ENCODE measurements at places on chromosomes 7 and 10.

DNA sequence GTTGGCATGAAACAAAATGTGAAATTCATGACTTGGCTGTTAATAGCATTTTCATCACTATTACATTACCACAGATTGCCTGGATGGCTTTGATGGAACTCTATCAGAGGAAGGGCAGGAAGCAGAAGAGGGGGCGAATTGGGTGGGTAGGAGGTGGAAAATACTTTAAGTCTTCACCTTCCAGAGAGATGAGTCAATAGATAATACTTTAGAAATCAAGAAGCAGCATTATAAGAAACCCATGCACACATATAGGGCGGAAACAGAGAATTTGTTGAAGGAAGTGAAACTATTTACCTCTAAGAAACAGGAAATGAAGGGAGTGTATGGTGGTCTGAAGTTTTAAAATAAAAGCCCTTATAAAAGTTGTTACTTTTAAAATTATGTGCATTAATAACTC lies 152.1 kb upstream of the TARP start:
- no peak for DNase-seq

GRCh38 chr10:11949152-11949551 lies 93.5 kb downstream of the UPF2 start:
- no peak for DNase-seq

DNA sequence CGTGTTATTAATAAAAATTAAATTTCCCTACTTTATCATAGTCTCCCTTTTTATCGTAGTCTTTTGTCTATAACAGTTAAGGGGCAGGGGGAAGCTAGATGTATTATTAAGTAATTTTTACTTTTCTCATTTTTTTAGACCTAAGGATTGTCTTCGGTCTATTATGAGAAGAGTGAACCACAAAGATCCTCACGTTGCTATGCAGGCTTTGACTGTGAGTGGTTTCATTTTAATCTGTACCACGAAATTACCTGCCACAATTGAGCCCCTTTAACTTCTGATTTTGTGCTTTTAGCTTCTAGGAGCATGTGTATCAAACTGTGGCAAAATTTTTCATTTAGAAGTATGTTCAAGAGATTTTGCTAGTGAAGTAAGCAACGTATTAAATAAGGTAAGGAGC lies 40.6 kb downstream of the STAM start:
- DNase-seq, result no peak

DNA sequence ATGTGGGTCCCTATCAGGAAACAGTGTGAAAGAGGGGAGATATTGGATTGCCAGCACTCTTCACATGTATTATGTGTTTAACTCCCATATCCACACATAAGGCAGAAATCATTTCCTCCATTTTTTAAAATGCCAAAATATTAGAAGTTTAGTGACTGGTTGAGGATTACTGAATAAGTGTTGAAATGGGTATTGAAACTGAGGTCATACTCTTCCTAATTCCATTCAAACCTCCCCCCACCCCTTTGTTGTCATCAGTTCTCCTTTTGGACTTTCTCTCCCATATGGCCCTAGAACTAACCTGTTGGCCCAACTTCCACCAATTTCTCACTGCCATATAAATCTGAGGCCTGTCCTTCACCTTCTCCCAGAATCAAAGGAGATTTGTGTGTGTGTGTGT lies 81.6 kb downstream of the EVX1 start:
- no peak for DNase-seq

DNA sequence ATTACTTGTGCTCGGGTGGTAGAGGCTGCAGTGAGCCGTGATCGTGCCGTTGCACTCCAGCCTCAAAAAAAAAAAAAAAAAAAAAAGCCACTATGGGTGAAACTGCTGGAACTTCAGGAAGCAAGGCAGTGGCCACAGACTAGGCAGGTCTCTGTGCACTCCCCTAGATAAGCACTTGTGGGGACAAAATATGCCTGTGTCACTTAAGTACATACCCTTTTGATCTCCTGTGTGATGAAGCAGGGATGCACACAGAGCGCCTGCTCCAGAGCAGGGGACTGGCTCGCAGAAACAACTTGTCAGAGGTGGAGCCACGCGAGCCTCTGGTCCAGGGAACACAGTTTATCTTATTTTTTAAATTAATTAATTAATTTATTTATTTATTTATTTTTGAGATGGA lies 42.9 kb upstream of the PSAP start:
- DNase-seq, result no peak

GRCh38 chr7:2387897-2388636 lies 15.3 kb upstream of the CHST12 start:
- no peak for DNase-seq

GRCh38 chr7:38682606-38683005 lies 51.4 kb upstream of the AMPH start:
- DNase-seq, result no peak

DNA sequence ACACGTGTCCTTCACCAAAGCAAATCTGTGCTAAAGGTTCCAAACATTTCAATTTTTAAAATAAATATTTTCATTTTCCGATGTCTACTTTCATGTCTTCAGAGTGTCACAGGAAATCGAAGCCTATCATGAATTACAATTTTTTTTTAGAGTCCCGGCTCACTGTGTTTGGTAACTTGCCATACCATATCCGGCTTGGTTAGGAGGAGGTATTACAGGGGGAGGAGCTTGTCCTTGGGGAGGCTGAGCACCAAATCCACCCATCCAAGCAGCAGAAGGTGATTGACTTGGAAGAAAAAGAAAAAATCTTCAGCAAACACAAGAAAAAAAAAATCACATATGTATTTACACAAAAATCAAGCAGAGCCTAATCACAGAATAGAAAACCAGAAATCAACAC lies 21.3 kb downstream of the TIAL1 start:
- DNase-seq, result no peak

GRCh38 chr7:128167791-128168666 lies 73.0 kb upstream of the LEP start:
- no peak for DNase-seq

DNA sequence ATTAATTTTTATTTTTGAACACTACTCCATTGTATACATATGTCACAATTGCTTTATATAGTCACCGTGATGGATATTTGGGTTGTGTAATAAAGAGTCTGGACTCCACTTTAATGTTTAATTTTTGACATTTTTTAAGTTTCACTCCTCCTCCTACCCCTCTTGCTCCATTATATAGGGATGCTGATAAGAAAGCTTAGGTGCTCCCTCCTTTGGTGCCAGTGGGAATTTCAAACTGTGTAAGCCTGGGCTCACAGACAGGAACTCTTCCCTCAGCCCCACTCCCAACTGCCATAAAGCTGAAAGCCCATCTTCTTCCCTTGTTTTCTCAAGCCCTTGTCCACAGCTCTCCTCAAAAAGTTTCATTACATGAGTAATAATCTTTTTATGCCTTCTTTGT lies 47.6 kb downstream of the TWIST1 start:
- DNase-seq, result no peak

GRCh38 chr7:120180221-120180620 lies 92.8 kb upstream of the KCND2 start:
- no peak for DNase-seq

- no peak for DNase-seq
These were observed 7.8 kb downstream of the RNF216 start for GRCh38 chr7:5773661-5774086.

DNA sequence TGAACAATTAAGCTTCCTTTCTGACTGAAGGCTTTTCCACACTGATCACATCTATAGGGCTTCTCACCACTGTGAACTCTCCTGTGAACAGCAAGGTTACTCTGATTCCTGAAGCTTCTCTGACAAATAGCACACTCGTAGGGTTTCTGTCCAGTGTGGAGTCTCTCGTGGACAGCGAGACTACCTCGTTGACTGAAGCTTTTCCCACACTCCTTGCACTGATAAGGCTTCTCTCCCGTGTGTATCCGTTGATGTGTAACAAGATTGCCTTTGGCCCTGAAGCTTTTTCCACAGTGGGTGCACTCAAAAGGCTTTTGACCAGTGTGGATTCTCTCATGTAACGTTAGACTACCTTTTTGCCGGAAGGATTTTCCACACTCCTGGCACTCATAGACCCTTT lies 4.4 kb downstream of the ZNF32 start:
- DNase-seq, result no peak

GRCh38 chr7:45583296-45583695 lies 9.1 kb downstream of the ADCY1 start:
- no peak for DNase-seq

DNA sequence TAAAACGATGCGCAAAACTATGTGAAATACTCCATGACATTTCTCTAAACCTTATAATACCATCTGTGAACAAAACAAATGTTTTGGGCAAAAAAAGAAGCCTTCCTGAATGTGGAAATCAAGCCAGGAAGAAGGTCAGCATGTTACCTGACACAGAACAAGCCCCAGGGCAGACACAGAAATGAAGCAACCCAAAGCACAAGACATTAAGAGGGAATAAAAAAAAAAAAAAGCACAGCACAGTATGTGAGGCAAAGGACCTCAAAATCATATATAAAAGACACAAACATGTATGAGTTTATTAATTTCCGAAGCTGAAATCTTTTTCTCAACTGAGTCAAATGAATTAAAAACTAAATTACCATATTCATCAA lies 161.8 kb downstream of the SKIDA1 start:
- no peak for DNase-seq

GRCh38 chr7:46759711-46760480 lies 822.0 kb downstream of the TNS3 start:
- DNase-seq, result no peak

DNA sequence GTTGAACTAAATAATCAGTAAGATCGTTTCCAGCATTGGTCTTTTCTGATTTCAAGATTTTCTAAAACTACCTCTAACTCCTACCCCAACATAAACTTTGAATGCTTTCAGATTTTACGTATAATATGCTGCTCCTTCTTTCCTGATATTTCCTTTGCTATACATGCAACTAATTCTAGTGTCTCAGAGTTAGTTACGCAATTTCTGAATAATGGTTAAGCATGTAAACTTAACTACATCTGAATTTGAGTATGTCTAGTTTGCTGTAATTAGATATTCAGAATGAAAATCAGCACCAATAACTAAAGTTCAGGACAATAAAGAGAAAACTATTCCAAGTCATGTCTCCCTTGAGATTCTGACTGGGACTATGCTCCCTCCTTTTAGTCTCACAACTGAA lies 71.0 kb downstream of the SEMA3C start:
- DNase-seq, result no peak

GRCh38 chr7:50660040-50660829 lies 95.0 kb upstream of the DDC start:
- DNase-seq, result no peak

DNA sequence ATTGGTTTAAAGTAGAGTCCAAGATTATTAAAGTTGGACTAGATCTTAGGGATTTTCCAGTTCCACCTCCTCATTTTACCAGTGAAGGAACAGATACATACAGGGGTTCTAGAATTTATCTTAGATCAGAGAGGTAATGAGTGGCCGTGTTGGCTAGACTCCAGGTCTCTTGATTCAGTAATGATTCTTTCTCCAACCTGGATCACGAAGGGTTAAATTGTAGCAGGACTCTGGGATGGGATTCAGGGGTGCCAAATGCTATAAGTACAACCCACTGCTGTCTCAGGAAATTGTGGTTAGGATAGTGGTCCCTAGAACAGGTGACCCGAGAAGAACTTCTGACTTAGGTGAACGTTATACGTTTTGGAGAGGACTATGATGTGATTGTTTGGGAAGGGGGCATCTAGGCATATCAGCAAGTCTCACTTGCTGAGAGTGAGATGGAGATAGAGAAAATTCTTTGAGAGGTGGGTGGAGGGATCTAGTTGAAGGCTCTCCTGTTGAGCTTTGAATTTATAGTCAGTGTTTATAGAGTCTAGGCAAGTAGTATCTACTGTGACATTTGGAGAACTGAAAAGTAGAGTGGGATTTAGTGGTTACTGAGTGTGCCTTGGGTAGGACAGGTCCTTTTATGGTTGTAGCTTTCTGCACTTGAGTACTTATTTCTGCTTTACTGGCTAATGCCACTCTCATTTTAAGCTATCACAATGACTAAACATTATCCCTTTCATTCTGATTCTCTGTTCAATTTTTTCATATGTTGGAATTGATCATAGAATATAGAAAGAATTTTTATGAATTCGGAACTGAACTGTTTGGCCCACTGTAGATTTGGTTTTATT lies 58.3 kb downstream of the ST7 start:
- DNase-seq, result no peak

GRCh38 chr7:22935269-22935668 lies 78.7 kb downstream of the HYCC1 start:
- DNase-seq, result peak; percentile 29

DNA sequence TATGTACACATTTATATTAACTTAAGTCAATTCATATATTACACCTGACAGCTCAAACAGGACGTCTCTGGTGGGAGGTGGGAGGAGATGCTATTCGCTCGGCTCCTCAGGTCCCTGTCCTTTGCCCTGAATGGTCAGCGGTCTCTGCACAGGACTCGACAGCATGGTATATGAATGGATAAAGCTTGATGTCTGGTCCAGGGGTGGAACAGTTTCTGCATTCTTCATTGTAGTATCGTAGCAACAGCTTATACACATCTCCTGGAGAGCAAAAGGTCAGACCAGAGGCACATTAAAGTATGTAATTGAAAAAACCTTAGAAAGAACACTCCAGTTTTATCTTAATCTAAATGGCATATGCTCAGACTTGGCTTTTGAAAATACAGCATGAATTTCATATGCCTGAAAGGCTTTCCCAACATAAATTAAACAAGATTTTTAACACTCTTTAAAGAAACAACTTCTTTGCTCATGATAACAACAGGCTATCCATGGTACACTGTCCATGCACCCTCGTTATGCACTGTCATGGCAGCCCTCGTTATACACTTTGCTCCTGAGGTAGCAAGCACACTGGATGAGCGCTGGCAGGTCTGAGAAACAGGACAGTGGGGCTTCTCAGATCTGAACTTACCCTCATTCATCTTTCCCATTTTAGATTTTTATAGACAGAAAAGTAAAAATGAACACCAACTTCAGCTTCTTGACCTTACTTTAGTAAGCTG lies 57.3 kb upstream of the OGDHL start:
- no peak for DNase-seq

DNA sequence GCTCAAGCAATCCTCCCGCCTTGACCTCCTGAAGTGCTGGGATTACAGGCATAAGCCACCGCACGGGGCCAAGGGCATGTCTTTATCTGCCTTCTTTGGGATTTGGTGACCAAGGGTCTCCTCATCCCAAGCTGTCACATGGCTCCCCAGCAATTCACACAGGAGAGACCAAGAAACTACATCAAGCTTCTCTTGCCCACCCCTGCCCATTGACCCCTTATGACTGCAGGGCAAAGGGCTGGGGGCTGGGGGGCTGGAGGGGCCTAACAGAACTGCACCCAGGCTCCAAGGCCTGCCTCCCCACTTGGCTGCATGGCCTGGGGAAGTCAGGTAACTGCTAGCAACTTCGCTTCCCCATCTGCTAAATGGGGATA lies 137.1 kb downstream of the SH3PXD2A start:
- no peak for DNase-seq

GRCh38 chr7:130420943-130421578 lies 19.8 kb downstream of the CEP41 start:
- peak; percentile 54 for DNase-seq

- DNase-seq, result no peak
These were observed 658 bp downstream of the CYP2E1 start for GRCh38 chr10:133527771-133528271.

GRCh38 chr10:125538947-125539731 lies 143.8 kb downstream of the TEX36 start:
- DNase-seq, result peak; percentile 92
